NCI-H774 (cell line): ENCODE measurements at places on chromosomes 16 and 17.
A peak's percentile ranks its signal among the peaks of the same experiment; 100 is the strongest.

DNA sequence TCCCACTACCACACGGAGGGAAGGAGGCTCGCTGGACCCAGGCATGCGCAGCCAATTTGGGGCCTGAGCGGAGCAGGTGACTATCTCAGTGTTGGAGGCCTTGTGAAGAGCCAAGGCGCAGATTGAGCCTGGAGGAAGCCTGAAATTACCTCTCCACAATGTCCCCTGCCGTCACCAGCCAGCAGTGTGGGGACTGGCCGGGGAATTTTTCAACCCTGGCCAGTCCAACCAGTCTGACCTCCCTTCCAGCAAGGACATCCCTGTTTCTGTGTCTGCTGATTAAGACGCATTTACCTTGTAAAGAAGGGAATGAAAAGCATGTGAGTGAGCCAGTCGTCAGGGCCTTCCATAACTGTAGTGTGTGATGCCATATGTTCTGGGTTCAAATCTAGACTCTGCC is 198.1 kb upstream of the IRX3 start:
- no peak for DNase-seq

- DNase-seq, result no peak
Observed at GRCh38 chr16:83130039-83130438, 503.3 kb downstream of the CDH13 start.

GRCh38 chr17:8900626-8901585 is 33.4 kb upstream of the PIK3R6 start:
- no peak for DNase-seq

DNA sequence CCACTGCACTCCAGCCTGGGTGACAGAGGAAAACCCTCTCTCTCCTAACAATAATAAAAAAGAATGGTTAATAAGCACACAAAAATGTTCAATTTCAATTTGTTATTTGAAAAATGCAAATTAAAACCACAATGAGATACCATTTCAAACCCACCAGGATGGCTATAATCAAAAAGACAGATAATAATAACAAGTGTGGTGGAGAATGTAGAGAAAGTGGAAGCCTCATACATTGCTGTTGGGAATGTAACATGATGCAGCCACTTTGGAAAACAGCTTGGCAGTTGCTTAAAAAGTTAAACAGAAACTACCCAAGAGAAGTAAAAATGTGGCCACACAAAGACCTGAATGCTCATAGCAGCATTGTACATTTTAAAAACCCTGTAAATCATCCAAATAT is 51.8 kb upstream of the MAP3K14 start:
- no peak for DNase-seq

DNA sequence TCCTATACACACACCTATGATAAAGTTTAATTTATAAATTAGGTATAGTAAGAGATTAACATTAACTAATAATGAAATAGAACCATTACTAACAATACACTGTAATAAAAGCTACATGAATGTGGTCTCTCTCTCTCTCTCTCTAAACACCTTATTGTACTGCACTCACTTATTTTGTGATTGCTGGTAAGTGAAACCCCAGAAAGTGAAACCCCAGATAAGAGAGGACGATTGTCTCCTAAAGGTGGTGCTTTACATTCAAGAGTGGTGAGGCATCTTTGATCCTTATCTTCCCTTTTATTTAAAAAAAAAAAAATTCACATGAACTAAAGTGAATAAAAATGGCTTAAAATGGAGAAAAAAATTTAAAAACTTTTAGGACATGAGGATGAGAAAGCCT is 80.1 kb upstream of the TRAP1 start:
- no peak for DNase-seq

GRCh38 chr17:78324391-78325075 is 35.3 kb downstream of the SOCS3 start:
- no peak for DNase-seq

DNA sequence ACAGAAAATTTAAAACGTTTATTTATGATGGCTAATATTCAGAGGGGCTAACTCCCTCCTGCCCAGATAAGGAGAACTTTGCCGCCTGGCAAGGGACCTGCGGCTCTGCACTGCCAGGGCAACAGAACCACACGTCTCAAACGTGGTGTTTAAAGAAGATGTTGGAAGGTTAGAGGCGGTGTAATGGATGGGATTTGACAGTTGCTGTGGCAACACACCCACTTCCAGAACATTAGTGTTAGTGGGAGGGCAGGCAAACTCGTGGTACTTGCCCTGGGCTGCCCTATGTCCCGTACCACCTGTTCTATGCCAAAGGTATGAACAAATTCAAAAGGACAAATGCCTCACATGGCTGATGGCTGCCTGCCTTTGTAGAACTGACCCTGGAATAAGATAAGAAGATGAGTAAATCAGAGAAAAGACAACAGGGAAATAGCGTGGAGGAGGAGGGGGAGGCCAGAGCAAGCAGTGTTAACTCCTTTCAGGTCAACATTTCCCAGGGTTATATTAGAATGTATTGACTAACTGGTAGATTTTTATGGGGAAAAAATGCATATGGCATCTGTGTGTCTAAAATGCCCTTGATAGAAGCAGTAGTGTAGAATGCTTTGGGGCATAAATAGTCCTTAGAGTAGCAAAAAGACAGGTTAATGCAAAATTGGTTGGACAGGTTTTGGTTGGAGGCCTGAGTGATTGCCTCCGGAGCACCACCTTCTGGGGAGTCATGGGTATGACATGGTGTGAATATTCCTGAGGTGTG is 30.8 kb downstream of the HLF start:
- peak; percentile 51 for DNase-seq
